IgD-negative memory B cell (primary cell): ENCODE measurements at places on chromosomes 7 and 10. TPM values are rescaled to one million over a fixed set of nuclear protein-coding genes. Genes with fewer than 3 reads are reported as not detected.

SORCS3 gene
- polyA plus RNA-seq: not detected

CDH23 gene
- polyA plus RNA-seq: not detected

POLL gene
- 16.5 TPM for polyA plus RNA-seq

NRG3 gene
- polyA plus RNA-seq: not detected

GALNT17 gene
- polyA plus RNA-seq: not detected

APBB1IP gene
- polyA plus RNA-seq: 66.4 TPM

TCAF1 gene
- 10.2 TPM for polyA plus RNA-seq

XRCC2 gene
- 0.43 TPM for polyA plus RNA-seq

CPXM2 gene
- not detected for polyA plus RNA-seq

GARIN1A gene
- polyA plus RNA-seq: 0.10 TPM

DHTKD1 gene
- 26.3 TPM for polyA plus RNA-seq

NSMCE4A gene
- polyA plus RNA-seq: 51.1 TPM

SEMA3D gene
- not detected for polyA plus RNA-seq

CALCR gene
- not detected for polyA plus RNA-seq

C10orf53 gene
- not detected for polyA plus RNA-seq

AVL9 gene
- polyA plus RNA-seq: 9.5 TPM

HTR5A gene
- not detected for polyA plus RNA-seq

ABCB8 gene
- polyA plus RNA-seq: 21.6 TPM

NPFFR1 gene
- not detected for polyA plus RNA-seq

HABP2 gene
- polyA plus RNA-seq: not detected

LIPN gene
- 0.31 TPM for polyA plus RNA-seq

CTNNA3 gene
- 1.0 TPM for polyA plus RNA-seq

TSPAN15 gene
- not detected for polyA plus RNA-seq

MYO1G gene
- polyA plus RNA-seq: 167 TPM

MKX gene
- polyA plus RNA-seq: not detected

GPR26 gene
- not detected for polyA plus RNA-seq

COL28A1 gene
- polyA plus RNA-seq: not detected

EN2 gene
- polyA plus RNA-seq: not detected

CLRN3 gene
- not detected for polyA plus RNA-seq

MMD2 gene
- not detected for polyA plus RNA-seq

MEOX2 gene
- polyA plus RNA-seq: not detected

TMEM196 gene
- polyA plus RNA-seq: not detected

PLXDC2 gene
- polyA plus RNA-seq: 0.18 TPM

PGAM2 gene
- polyA plus RNA-seq: not detected

PNLIPRP3 gene
- polyA plus RNA-seq: not detected

AKR1D1 gene
- polyA plus RNA-seq: not detected

ZNF488 gene
- not detected for polyA plus RNA-seq

GJD4 gene
- not detected for polyA plus RNA-seq

EGR2 gene
- polyA plus RNA-seq: 2.6 TPM

SPDYE5 gene
- polyA plus RNA-seq: 0.24 TPM

MAGI2 gene
- polyA plus RNA-seq: not detected

TBXAS1 gene
- polyA plus RNA-seq: 16.7 TPM

CHAT gene
- not detected for polyA plus RNA-seq

CNPY1 gene
- not detected for polyA plus RNA-seq

ASB10 gene
- polyA plus RNA-seq: not detected

SLC18A3 gene
- polyA plus RNA-seq: not detected

NEURL1 gene
- polyA plus RNA-seq: 0.35 TPM

CALML5 gene
- not detected for polyA plus RNA-seq

EEPD1 gene
- 1.9 TPM for polyA plus RNA-seq

TAS2R39 gene
- polyA plus RNA-seq: not detected

ACSM6 gene
- not detected for polyA plus RNA-seq

CCL24 gene
- polyA plus RNA-seq: not detected
